ENCODE measurements at places on chromosomes 12 and 14.
A peak's percentile ranks its signal among the peaks of the same experiment; 100 is the strongest.

- DNase-seq: no peak
Observed at GRCh38 chr14:98466807-98467206, 805.2 kb downstream of the BCL11B start.

- no peak for DNase-seq
Observed at GRCh38 chr12:56229916-56230431, at the start of gene SLC39A5. TSS of gene SLC39A5 (plus strand) at chr12:56230051. CDS start at chr12:56231275, 1,224 bp downstream.

DNA sequence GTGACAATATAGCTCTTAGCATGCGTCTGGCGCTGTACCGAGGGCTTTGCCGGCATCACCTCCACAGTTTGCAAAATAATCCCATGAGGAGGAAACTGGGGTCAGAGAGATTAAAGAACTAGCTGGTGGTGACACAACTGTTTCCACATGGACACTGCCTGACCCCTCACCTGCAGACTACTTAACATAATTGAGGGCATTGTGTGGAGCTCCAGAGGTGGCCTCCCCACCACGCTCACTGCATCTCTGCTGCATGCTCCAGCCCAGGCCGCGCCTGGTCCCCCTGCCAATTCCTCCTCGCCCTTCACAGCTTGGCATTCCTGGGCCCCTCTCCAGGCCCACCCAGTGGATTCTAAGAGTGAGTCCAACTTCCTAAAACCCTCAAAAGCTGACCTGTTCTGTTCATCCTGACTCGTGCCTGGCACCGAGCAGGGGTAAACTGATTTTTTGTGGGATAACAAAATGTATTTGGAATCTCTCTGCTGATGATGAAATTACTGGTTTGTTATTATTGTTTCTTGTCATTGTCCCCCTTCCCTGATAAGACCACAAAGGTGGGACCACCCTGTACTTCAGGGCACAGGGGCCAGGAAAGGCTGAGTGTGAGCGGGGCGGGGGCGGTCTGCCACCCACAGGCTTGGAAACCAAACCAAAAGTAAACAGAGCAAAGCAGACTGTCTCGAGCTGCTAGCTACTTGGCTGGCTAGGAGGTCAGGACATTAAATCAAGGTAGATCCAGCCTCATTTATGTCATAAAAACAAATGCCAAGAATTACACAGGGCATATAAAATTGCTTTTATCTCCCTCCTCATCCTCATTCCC is 40.6 kb downstream of the CHGA start:
- no peak for DNase-seq

DNA sequence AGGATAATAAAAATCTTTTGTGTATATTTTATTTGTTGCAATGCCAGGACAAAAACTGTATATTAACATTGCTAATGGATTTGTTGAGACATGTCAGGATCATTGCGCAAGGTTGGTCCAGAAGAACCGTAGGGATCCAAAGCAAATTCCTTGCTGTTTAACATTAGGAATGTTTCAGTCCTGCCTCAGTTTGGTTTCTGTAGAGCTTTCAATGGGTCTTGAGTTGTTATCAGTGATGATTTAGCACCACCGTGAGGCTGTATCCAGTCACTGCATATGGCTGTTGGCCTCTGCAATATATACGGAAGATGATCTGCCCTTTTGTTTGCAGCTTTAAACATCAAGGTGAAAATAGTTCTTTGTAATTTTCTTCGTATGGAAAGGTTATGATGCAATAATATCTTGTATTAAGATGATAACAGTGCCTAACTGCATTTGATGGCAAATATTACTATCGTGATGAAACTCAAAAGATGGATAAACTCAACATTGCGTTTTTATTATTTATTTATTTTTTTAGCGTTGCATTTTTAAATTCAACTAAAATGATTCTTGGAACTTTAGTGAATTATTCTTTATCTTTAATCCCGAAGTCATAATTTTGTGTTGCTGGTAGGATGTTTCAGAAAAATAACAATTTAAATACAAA is 231.2 kb downstream of the AKAP6 start:
- DNase-seq: peak; percentile 62

DNA sequence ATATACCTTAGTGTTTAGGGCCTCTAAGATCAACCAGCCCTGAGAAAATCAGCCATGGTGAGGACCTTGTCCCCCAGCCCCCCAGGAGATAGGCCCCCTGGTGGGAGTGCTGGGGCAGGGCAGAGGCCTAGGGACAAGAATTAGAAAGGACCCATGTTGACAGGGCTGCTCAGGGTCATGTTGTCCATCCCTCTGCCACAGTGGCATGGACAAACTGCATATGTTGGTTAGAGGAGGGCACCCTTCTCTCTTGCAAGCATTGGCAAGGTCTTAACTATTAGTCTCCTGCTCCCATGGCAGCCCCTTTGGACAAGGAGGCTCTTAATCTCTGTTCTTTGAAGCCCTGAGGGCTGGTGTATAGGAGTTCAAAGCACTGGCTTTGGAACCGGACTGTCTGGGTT is 755 bp upstream of the PTPN6 start:
- DNase-seq: no peak

DNA sequence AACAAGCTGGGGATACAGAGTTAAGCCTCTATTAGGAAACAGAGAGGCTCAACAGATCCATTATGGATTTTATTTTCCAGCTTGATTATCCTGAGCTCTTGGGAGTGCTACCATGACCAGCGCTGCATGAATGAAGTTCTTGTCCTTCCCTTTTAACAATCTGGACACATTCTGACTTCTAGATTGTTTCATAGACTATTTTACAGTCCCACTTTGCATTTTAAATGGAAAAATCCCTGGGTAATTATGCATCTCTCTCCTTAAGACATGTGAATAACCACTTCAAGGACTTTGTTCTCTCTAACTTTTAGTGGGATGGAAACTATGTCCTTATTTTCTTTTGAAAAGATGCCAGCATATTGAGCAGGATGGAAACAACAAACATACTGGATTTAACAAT is 2.0 kb downstream of the CCDC198 start:
- no peak for DNase-seq

- peak; percentile 63 for DNase-seq
Observed at GRCh38 chr12:122845041-122845864, 10.0 kb downstream of the HIP1R start.

DNA sequence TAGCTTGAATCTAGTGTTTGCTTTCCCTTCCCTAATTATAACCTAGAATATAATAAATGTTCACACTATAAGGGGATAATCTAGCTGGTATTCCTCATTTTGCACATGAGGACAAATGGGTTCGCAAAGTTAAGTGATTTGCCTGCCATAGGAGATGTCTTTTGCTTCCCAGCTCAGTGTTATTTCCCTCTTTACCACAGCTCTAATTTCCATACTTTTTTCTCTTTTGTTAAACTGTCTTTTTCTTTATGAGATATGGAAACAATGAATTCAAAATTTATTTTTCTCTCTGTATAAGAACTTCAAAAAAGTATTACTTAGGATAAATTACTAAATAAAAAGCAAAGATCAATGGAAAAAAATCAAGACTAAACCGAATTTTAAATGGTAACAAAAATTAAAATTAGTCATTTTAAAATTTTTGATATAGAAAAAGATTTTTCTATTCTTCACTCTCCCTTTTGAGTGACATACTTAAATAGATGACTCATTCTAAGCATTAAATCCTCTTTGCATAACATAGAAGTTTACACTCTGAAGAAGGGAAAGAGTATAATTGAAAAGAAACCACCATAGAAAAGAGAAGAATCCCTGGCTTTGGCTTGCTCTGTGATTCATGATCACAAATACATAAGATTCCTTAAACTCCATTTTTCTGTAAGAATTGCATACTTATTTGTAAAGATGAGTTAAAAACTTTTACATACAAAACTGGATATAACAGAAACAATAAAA is 97.3 kb downstream of the INSM2 start:
- DNase-seq: no peak

- no peak for DNase-seq
Observed at GRCh38 chr14:54047645-54048308, 91.2 kb upstream of the BMP4 start.

GRCh38 chr14:36857842-36858445 is 196.3 kb downstream of the PAX9 start:
- DNase-seq: no peak

GRCh38 chr14:68682166-68683103 is 110.4 kb downstream of the ZFP36L1 start:
- no peak for DNase-seq

- no peak for DNase-seq
Observed at GRCh38 chr14:63614679-63615363, 26.9 kb downstream of the WDR89 start.

- DNase-seq: no peak
Observed at GRCh38 chr12:99131751-99132199, 486.7 kb downstream of the APAF1 start.

GRCh38 chr14:69651664-69652063 is 40.3 kb downstream of the SUSD6 start:
- no peak for DNase-seq

GRCh38 chr14:89965839-89966238 is 10.1 kb downstream of the TDP1 start:
- no peak for DNase-seq

GRCh38 chr12:104002686-104003085 is 37.0 kb downstream of the TDG start:
- no peak for DNase-seq

DNA sequence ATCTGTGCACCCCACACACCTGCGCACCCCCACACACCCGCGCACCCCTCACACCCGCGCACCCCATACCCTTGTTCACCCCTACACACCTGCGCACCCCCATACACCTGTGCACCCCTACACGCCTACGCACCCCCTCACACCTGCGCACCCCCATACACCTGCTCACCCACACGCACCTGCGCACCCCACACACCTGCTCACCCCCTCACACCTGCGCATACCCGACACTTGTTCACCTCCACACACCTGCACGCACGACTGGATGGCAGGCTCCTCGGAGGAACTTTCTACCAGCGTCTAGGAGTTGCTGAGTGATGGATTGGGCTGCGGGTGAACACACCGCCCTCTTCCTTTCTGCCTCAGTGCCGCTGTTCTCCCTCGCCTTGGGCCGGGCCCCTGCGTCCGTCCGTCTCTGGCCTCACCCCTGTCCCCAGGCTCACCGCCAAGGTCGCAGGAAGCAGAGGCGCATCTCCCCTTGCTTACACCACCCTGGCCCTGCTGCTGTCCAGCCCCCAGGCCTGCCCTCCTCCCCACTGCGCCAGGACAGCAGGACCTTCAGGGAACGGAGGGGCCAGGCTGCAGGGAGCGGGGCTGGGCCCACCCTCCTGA is 20.7 kb upstream of the TMEM106C start:
- no peak for DNase-seq

GRCh38 chr12:125330645-125331341 is 265.6 kb downstream of the AACS start:
- DNase-seq: no peak

GRCh38 chr14:94702629-94703028 is 67.3 kb downstream of the GSC start:
- no peak for DNase-seq

DNA sequence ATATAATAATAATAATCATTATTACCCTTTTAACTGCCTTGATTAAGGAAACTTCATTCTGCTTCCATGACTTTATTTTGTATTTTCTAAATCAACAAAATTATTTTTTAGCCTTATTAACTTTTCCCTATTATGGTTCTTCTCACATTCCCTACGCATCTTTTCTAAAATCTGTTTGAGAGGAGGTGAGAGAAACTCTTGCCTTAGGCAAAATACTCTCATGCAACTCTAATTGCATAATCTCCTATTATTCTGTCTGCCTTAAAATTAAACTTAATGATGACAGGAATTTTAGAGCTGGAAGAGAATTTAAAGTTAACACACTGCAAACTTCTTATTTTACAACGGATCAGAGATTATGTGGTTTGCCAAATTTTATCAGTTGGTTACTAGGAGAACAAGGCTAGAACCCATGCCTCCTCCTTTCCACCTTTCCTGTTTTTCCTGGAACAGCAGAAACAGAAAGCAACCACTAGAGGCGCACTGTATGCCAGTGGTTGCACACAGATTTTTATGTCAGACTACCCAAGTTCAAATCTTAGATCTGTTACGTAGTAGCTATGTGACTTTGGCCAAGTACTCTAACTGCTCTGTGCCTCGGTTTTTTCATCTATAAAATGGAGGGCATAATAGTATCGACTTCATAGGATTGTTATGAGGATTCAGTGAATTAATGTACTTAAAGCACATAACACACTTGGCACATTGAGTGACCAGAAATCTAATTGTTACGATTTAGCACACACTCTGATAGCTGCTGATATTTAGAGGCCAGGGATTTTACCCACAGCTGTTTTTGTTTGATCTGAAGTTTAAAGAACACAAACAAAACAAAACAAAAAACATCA is 4.3 kb upstream of the BRMS1L start:
- DNase-seq: no peak

DNA sequence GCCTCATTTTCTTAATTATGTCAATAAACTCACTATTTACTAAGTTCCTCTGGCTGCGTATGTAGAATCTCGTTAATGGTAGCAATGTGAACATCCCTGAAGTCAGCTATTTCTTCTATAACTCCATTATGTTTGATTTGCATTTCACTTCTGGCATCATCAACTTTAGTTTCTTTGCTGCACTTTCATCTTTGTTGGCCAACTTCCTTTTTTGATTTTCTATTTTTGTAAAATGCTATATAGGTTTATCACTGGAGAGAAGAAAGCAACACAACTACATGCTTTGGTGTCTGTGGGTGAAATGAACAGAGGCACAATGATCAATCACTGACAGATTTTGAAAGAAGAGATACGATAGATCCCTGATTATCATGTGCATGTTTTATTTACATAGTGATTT is 58.5 kb upstream of the ATF7IP start:
- DNase-seq: no peak

- DNase-seq: peak; percentile 87
Observed at GRCh38 chr14:73612339-73613045, at the start of gene ACOT6. TSS of gene ACOT6 (plus strand) at chr14:73612517. CDS start at chr14:73612572, 55 bp downstream.

DNA sequence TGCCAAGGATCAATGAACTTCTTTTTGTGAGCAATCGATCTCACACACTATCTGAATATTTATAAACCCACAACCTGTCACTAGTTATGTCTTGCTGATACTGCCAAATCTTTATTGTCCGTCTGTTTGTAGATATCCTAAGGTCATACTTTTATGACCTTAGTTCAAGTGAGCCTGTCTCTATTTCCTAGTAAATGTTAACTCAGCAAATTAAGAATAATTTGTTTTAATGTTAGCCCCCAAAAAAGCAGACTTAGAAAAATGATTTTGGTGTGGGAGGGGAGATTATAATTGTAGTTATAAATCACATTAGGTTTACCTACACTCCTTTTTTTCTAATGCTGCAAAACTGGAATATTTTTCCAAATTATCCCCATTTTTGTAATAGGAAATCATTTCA is 9.4 kb downstream of the STYK1 start:
- DNase-seq: no peak

- no peak for DNase-seq
Observed at GRCh38 chr12:31440134-31440533, 114.2 kb upstream of the SINHCAF start.

Measured in NCI-H526 (cell line).